RCC 7860 (cell line): ENCODE measurements at places on chromosomes 7 and 10.
A peak's percentile ranks its signal among the peaks of the same experiment; 100 is the strongest.

- no peak for DNase-seq
Observed at GRCh38 chr7:83478616-83479015, 170.3 kb downstream of the SEMA3E start.

- DNase-seq, result no peak
Observed at GRCh38 chr7:112021379-112022044, 184.7 kb downstream of the DOCK4 start.

DNA sequence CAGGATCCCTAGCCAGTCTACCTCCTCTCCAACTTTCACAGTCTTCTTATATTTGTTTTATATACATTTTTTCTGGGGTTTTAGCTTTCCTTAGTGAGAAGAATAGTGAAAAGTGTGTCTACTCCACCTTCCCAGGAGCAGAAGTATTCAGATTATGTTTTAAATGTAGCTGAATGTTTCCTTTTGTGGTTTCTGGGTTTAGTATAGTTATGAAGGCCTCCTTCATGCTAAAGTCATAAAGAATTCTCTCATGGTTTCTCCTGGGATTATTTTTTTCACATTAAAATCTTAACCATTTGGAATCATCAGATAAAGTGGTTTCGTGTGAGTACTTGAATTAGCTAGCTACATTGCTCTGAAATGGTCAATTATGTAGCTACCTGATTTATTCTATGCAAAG lies 50.9 kb downstream of the ANKMY2 start:
- no peak for DNase-seq

DNA sequence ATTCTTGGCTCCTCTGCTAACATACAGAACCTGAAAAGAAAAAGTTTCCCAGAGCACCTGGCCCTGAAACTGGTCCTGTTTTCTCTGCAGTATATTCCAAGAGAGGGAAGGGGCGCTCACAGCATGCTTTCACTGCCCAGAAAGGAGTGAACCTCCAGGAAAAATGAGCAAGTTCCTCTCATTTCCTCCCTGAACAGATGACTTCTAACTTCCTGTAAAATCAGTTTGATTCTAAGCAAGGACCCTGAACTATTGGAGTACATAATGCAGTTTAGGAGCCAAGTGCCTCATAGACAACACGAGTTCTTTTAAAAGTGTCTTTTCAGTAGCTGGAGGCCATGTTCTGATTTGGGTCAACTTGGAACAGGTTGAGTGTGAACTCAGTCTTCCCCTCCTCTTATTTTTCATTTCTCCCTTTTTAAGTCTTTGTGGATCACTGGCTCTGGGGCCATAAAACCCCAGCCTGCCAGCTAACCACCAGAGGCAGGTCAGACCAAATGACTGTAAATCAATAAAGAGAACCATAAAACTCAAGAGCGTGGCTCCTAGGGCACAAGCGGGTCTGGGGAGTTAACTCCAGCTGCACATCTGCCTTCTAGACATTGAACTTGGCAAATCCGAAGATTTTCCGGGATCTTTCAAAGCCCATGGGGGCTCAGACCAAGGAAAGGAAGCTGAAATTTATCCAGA lies 5.9 kb upstream of the LRRC18 start:
- no peak for DNase-seq

DNA sequence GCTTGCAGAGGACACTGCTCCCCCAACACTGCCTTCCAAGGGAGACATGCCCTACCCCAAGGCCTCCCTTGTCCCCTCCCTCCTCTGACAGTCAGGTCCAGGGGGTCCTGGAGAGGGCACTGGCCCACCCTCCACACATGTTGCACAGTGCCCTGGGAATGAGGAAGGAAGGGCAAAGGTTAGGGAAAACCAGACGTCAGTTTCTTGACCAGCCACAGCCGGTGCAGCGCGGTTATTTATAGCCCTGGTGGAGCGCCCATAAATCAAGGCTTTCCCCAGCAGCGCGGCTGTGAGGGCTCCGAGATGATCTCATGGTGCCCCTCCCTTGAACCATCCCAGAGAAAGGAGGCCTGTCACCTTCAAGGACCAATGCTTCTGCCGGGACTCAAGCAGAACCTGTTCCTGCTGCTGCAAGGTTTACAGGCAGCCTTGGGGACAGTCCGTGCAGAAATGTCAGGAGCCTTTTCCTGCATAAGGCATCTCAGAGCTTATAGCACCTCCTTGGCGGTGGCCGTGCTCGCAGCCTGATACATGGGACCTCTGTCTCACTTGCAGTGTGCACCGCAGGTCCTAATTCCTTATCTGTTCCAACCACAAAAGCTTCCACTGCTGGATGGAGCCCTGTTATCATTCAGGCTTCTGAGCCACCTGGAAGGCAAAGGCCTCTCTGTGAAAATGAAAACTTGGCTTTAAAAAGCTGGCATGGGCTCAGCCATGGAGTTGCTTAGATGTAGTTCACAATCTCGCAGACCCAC lies 127.3 kb downstream of the LHPP start:
- peak; percentile 18 for DNase-seq

- no peak for DNase-seq
Observed at GRCh38 chr7:149016876-149017275, 11.4 kb downstream of the PDIA4 start.

GRCh38 chr7:41755096-41755495 lies 52.2 kb upstream of the INHBA start:
- no peak for DNase-seq

- no peak for DNase-seq
Observed at GRCh38 chr10:6027929-6028328, 34.2 kb downstream of the IL2RA start.

- no peak for DNase-seq
Observed at GRCh38 chr7:137166363-137166762, 177.2 kb downstream of the PTN start.

- DNase-seq, result no peak
Observed at GRCh38 chr7:121339082-121339481, 10.3 kb downstream of the WNT16 start.

DNA sequence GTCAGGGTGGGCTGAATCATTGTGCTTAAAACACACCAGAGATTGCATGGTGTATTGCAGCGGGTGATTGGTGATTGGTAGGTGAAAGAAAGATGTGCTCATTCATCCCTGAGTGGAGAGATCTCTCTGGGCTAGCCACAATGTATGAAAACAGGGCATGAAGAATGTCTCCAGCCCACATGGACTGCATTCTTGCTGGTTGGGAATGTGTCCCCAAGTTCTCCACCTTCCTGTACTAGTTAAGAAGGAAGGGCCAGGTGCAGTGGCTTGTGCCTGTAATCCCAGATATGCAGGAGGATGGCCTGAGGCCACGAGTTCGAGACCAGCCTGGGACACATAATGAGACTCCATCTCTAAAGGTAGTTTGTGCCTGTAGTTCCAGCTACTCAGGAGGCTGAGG lies 113.8 kb upstream of the LANCL2 start:
- no peak for DNase-seq
